Bronchial epithelial cell (primary cell): ENCODE measurements at places on chromosomes 5 and 9. TPM values are rescaled to one million over a fixed set of nuclear protein-coding genes. Genes with fewer than 3 reads are reported as not detected.

DNA sequence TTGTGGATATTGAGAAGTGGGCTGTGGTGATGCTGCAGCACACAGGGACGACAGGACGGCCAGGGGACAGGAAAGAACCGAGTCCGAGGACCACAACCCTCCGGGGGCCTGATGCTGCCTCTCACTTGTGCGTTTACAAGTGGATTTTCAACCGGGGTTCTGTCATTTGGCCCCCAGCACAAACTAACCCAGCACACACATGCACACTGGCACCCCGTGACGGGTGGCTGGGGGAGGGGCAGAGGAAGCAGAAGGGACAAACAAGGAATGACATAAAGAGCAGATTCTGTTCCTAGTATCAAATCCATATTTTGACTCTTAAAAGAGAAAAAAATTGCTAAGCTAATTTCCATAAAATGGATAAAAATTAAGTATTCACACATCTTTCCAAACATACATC is 18.3 kb upstream of the ZFYVE16 start:
- no peak for DNase-seq

- DNase-seq, result no peak
Measured at GRCh38 chr9:127960410-127961154, 20.2 kb downstream of the EEIG1 start.

GRCh38 chr5:76641514-76642120 is 18.4 kb upstream of the F2RL2 start:
- DNase-seq, result peak; percentile 60

The CARTPT gene
- not detected in 2 replicates for total RNA-seq

DNA sequence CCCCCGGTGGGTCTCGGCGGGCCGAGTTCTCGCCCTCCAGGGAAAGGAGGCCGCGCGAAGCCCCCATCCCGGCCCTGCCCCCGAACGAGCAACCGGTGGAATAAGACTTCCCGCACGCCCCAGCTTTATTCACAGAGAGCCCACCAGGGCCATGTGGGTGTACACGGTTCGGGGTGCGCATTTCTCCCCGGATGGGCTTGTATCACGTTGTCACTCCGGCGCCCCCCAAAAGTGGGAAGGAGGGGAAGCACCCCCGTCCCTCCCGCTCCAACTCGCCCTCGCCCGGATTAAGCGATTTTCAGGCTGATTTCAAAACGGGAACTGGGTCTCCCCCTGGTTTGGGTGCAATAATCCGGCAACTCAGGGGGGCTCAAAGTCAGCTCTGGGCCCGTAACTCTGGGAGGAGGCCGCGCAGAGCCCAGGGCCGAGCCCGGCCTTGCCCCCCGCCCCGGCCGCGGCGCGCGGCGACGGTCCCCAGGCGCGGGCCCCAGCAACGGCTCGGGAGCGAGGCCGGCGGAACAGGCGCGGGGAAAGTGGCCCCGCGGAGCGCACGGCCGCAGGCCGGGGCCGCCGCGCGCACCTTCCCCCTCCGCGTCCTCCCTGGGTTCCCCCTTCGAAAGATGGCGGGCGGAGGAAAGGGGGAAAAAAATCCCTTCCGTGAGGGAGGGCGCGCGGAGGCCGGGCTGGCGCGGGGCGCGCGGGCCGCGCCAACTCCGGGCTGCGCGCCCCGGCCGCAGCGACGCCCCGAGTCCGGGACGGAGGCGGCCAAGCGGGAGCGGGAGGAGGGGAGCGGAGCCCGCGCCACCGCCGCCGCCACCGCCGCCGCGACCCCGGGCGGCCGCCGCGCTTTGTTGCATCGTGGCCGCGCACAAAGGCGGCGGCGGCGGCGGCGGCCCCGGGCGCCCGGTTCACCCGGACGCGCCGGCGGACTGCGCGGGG is 644 bp downstream of the BRD3 start:
- no peak for DNase-seq
